HS-27A (cell line): ENCODE measurements at places on chromosomes 2 and 18.
A peak's percentile ranks its signal among the peaks of the same experiment; 100 is the strongest.

DNA sequence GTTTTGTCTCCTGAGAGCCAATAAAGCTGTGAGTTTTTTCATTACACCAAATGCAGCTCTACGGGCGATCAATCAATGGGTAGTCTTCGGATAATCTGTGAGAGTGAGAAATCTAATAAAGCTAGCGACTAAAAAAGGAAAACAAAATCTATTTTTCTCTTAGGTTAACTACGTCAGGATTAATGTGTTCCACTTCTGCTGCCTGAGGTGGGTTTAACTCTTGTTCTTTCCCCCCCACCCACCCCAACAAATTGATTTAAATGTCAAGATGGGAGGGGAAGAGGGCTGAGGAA, 63.0 kb upstream of the PSMD14 start:
- no peak for DNase-seq

- no peak for DNase-seq
These were observed 271.3 kb downstream of the THSD7B start for GRCh38 chr2:137036619-137037018.

GRCh38 chr18:59428018-59428417, 69.0 kb upstream of the LMAN1 start:
- DNase-seq: no peak

GRCh38 chr2:101330253-101330933, 21.9 kb upstream of the RNF149 start:
- DNase-seq: no peak

DNA sequence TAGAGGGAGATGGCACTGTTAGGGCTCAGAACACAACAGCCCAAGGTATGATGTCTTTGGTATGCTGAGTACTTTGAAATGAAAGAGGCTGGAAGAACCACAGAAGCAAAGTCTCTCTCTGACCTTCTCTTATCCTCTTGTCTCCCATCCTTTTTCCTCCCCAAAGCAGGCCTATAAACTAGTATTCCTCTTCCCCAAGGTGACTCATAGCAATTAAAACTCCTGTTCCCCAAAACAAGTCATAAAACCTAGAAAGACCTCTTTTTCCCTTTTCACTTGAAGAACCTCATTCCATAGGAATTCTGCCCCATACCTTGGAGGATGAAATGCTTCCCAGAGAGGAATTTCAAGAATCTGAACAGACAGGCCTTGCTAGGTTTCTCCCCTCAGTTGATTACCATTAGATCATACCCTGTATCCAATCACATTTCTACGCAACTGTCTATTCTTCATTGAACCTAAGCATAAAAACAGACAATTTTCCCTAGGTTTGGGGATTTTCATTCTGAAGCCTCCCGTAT, 25.7 kb downstream of the MDH1 start:
- DNase-seq: peak; percentile 24

DNA sequence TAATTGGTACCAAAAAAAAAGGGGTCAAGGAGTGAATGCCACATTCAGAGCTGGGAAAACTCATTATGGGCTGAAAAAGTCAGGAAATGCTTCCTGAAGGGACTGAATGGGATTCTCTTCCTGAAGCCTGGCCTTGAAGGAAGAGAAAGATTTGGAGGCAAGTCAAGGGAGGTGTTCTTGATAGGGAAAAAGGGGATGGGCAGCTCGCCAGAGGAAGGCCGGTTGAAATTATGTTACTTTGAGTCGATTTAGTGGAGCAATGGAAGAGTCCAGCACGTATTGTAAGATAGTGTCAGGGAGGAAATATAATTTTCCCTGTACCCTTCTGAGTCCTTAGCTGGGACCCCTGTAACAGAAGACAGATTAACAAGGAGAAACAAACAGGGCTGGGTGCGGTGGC, 115.3 kb upstream of the STPG4 start:
- DNase-seq: no peak

- DNase-seq: no peak
These were observed 13.6 kb downstream of the ABI2 start for GRCh38 chr2:203341741-203342310.

DNA sequence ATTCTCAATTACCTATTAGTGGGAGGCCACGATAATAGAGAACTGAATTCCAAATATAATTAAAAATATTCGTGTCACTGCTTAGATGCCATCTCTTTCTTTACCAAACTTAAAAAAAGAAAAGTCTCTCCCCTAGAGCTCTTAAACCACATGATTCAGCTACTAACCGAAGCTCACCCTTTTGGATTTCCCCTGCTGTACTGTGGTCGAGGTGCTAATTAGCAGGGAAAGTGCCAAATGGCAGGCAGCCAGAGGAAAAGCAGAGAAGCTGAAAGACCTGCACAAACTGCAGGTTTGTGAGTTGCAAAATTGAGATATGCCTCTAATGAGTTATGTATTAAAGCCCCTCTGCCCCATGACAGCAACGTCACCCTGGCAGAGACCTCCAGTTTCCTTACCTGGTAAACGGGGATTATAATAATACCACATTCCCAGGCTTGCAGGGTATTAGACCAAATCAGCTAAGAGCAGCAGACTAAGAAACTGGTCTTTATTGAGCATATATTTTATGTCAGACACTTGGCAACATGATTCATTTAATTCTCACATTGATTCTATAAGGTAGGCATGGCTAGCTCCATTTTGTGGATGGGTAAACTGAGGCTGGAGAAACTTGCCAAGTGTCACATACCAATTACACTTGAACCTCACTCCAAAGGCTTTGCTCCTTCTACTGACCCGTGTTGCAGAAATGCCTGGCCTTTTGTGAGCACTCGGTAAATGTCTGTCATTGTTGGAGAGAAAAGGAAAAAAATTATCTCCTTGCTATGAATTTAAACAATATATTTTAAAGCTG, 259.7 kb downstream of the LPIN1 start:
- no peak for DNase-seq

GRCh38 chr18:9721893-9722550, 13.9 kb downstream of the RAB31 start:
- no peak for DNase-seq

- no peak for DNase-seq
These were observed 170.0 kb downstream of the AGAP1 start for GRCh38 chr2:235663875-235664274.

GRCh38 chr2:225893151-225893550, 493.6 kb downstream of the NYAP2 start:
- DNase-seq: no peak

DNA sequence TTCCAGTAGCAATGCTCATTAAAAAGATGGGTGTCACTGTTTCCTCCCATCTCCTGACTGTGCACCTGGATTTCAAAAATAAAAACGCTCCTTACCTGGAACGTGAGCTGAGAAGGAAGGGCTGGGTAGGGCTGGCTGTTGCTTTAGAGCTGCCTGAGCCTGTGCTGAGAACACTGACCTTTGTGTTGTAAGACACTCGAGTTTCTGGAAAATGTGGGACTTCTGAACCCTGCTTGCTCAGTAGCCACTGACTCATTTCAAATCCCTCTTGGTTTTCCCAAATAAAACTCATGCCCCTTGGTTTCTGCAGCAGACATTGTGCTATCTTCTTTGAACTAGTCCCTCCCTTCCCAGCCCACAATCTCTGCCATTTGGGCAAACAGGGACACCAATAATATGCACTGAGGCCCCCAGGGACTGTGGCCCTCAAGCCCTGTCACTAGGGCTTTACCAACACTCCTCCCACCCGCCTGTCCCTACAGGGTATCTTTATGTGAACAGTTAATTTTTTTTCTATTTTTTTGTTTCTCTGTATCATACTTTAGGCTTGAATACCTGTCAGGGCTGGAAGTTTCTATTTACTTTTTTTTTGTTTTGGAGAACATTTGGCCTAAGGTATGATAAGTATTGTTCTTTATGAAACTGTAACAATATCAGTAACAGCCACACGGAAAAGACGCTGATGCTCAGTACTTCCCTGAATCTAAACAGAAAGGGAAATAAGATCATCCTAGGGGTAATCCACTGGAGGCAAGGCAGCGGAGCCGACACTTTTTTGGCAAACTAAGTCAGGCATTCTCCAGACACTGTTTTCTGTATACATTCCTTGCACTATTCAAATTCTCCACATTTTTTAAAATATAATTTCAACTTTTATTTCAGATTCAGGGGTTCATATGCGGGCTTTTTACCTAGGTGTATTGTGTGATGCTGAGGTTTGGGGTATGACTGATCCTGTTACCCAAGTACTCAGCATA, 280.2 kb downstream of the STK39 start:
- no peak for DNase-seq

GRCh38 chr2:134623796-134624195, 95.0 kb downstream of the TMEM163 start:
- DNase-seq: no peak

DNA sequence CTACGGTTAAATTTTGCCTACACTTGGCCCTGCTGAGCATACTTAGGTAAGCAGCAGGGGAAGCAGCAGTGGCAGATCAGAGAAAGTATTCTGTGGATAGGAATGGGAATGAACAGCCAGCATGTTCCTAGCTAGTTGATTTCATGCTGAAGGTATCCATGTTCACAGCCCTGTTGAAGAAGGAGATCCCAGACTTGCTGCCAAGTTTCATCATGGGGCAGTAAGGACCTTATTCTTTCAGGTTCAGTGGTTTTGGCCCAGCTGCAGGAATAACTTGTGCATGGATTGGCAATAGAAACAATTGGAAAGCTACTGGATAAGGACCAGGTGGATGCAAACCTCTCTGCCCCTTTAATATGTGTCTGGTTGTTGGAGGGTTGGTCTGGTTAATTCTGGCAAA, 98.2 kb upstream of the TMEM178A start:
- no peak for DNase-seq

GRCh38 chr2:2763351-2764000, 432.4 kb upstream of the MYT1L start:
- DNase-seq: no peak

DNA sequence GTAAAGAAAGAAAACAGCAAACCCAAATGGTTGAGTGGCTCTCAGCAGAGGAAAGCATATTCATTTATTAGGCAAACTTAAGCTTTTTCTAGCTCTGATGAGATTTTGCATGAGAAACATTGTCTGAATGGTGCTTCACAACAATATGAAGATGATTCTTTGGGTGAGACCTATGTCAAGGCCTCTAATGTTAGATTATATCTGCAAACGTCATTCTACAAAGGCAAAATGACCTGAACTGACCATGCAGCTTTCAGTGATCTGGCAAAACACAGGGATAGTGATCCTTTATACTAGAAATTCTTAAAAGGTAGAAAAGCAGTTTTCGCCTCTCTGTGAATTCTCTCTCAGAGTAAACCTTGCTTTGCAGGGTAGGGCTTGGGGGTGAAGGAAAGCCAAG, 11.7 kb downstream of the RHBDD1 start:
- no peak for DNase-seq

GRCh38 chr2:120732506-120733237, 3.0 kb upstream of the GLI2 start:
- DNase-seq: no peak

- no peak for DNase-seq
These were observed 46.7 kb downstream of the MAPK4 start for GRCh38 chr18:50606609-50607008.

GRCh38 chr18:61574665-61575064, 241.4 kb downstream of the CDH20 start:
- no peak for DNase-seq

DNA sequence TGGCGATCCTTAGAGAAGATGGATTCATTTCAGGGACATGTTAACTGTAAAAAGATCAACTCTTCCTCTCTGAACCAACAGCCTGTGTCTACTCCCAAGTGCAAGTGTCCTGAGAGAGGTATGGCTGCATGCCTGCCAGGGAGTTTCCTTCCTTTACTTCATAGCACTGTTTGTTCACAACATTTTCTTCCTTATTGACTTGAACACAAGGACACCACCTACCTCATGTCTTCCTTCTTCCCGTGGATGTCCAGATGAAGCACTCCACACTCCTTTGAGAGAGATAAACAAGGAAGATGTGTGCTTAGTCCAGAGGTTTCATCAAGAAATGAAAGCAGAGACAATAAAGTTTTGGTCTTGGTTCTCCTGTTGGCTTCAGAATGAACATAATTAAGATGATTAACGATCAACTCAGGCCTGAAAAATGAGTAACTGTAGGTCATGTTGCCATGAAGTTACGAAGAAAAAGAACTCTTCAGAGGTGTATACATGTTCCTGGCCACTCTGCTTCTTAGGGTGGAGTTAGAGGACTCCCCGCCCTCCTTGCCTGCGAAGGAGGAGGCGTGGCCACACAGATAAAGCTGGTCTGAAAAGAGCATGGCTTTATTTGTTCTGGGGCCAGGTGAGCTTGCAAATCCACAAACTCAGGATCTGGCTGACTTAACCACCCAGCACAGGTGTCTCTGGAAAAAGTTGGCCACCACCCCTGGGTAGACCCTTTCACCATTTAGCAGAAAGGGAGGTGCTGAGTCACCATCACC, 155.0 kb upstream of the KCTD1 start:
- DNase-seq: no peak

DNA sequence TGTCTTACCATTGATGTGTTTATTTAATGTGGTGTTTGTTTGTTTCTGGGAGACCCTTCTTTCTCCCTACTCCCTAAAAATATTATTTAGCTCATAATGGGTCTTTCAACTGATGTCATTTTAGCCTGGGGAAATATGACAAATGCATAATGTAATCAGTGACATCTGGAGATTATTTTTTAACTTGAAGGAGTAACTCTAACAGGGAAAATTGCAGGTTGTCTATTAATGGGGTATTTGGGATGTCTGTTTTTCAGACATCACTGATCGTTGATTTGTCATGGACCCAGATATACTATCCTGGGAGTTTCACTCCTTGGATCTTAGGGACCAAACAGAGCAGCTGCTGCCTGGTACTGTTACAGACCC, 230.4 kb downstream of the LOXHD1 start:
- no peak for DNase-seq

DNA sequence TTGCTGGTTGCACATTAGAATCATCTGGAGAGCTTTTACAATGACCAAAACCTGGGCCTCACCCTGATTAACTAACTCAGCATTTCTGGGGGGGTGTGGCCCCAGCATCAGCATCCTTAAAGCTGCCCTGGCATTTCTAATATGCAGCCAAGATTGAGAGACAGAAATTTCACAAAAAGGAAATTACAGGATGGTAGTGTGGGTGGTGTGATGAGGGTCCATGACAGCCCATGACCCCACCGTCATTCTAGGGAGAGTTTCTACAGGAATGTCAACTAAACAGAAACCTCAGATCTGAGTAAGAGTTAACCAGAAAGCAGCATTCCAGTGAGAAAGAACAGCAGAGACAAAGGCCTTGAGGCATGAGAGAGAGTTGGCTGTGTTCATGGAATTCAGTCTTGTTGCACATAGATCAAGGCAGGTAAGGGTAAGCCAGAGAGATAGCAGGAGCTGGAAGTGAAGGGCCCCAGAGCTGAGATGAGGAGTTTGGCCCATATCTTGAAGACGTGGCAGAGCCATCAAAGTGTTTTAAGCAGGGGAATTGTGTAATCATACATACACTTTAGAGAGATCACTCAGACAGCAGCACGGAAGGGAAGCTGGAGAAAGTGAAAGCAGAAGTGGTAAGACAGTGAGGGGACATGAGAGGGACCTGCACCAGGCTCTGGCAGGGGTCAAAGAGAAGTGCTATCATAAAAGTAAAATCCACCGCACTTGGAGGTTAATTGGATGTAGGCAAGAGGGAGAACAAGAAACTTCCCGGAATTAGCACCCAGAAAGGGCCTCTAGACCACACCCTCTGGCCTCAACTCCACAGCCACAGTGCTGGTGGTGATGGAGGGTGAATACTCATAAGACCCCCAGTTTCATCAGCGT, 7.8 kb upstream of the TRABD2A start:
- peak; percentile 23 for DNase-seq
